ENCODE measurements at places on chromosomes 3 and 15.
A peak's percentile ranks its signal among the peaks of the same experiment; 100 is the strongest.

GRCh38 chr15:69224383-69224782, 63.9 kb downstream of the GLCE start:
- no peak for DNase-seq

DNA sequence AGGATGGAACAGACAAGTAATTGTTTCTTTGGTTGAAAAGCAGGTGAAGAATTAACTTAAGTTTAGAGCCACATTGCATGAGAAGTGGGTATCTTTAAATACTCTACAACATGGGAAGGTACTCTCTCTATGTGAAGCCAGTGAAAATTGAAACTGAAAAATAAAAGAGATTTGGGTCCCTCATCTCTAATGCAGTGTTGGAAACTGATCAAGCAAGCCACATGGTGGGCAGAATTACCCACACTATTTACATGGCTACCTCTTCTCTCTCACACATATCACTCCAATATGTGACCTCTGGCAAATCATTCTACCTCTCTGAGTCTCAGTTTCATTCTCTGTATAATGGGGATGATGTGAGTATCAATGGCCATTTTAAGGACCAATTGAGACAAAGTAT, 339.0 kb downstream of the IL5RA start:
- no peak for DNase-seq

DNA sequence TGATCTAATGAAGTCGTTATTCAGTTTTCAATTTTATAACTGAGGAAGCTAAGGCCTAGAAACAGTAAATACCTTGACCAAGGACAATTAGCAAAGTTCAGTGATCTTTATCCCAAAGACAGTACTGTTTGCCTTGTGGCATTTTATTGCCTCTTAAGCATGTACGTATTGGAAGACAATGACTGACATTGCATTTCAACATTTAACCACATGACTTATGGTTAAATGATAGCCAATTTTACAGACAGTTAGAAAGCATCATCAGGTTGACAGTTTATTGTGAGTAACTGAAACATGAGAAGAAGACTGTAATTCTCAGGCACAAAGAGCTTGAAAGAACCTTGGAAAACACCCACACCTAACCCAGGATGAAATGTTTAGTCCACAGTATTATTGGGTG, 390.8 kb upstream of the ZNF385D start:
- no peak for DNase-seq

- no peak for DNase-seq
Measured at GRCh38 chr3:98513091-98513511, 9.6 kb downstream of the CLDND1 start.

- no peak for DNase-seq
Measured at GRCh38 chr3:53713626-53714025, 132.6 kb downstream of the CHDH start.

GRCh38 chr15:22806664-22807063, 20.2 kb downstream of the NIPA1 start:
- no peak for DNase-seq

GRCh38 chr15:61112231-61112630, 116.9 kb downstream of the RORA start:
- DNase-seq = no peak

- peak; percentile 55 for DNase-seq
Measured at GRCh38 chr3:147361454-147362420, 44.6 kb downstream of the ZIC4 start.

- DNase-seq = no peak
Measured at GRCh38 chr3:27521179-27521871, 37.1 kb upstream of the SLC4A7 start.

GRCh38 chr3:39637807-39638206, 170.3 kb downstream of the MOBP start:
- no peak for DNase-seq

- no peak for DNase-seq
Measured at GRCh38 chr15:79394231-79394630, 37.9 kb upstream of the MINAR1 start.

DNA sequence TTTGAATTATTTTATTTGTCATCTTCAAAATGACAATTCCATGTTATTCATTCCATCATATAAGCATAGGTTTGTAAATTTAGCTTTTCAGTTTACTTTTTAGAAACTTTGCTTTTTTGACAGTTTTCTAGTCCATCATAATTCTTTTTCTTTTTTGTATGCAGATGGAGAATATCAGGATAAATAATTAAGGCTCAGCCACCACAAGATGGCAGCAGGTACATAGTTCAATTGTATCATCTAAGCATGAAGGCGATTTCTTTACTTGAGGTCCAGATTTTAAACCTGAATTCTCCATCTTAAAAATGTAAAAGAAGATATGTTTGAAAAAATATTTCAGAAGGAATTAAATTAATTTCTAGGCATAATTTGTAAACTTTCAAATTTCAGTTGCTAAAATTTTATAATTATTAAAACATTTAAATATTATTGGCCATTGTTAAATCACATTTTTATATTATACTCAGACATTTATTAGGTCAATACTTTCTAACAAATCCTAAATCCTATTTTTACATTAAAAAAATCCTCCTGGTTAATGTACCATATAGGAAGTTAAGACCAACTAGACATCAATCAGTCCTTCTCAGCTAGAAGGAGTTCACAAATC, 15.1 kb downstream of the PLSCR5 start:
- peak; percentile 39 for DNase-seq

- DNase-seq = no peak
Measured at GRCh38 chr15:90563463-90563862, 33.7 kb downstream of the CRTC3 start.

DNA sequence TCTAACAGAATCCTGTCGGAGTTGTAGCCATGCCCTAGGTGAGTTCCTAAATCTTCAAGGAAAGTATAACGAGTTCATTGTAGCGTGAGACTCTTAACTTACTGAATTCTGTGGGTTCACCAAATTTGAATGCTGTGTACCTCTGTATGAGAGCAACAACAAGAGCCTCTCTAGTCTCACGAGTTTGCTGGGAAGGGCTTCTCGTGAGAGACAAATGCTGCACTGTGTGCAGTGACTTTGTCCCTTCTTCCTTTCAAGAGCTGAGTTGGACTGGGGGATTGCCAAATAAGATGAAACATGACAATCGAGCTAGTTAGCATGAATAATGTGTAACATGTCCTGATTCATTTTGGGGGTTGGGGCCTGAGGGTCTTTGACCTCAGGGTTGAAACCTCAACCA, 32.2 kb downstream of the KAT2B start:
- no peak for DNase-seq

DNA sequence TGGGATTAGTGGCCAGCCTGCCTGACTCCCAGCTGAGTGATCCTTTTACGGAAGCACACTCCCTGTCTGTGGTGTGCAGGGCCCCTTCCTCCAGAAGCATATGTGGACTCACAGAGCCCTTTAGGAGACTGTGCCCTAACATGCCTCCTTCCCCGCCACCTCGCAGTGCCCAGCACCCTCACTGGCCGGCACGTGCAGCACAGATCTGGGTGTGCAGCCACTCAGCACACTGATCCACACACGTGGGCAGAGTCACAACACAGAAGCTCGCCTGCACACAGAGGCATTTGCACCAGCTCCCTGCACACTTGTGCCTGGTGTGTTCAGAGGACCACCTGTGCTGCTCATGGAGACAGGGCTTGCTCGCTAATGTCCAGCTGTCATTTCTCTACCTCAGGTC, 23.6 kb upstream of the CSPG4 start:
- no peak for DNase-seq

DNA sequence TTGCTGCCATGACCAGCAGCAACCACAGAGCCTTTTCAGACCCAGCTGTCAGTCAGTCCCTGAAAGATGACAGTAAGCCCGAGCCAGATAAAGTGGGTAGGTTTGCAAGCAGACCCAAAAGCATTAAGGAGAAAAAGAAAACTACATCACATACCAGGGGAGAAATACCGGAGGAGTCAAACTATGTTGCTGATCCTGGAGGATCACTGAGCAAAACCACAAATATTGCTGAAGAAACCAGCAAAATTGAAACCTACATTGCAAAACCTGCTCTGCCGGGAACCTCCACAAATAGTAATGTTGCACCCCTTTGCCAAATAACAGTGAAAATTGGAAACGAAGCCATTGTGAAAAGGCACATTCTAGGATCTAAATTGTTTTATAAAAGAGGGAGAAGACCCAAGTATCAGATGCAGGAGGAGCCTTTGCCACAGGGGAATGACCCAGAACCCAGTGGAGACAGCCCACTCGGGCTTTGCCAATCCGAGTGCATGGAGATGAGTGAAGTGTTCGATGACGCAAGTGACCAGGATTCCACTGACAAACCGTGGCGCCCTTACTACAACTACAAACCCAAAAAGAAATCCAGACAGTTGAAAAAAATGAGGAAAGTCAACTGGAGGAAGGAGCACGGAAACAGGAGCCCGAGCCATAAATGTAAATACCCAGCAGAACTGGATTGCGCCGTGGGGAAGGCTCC, 42.1 kb upstream of the RASA2 start:
- DNase-seq = no peak

- no peak for DNase-seq
Measured at GRCh38 chr3:134328147-134328591, 46.1 kb downstream of the AMOTL2 start.

DNA sequence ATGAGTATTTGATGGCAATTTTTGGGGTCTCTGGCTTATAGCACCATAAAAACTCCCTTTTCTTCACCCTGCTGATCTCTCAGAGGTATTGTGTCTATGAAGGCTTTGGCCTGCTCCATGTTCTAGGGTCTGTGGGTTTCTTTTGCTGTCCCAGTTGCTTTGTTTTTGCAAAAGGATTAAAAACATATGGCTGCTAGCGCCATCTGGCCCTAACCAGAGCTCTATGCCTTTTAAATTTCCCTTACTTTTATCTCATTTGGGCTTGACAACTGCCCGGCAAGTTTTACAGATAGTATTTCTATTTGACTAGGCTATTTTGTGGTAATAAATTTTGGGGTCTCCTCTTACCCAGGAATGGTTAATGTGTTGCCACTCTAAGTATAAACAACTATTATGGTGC, 6.4 kb upstream of the GHRL start:
- DNase-seq = no peak

- no peak for DNase-seq
Measured at GRCh38 chr3:29065211-29065785, 215.6 kb upstream of the RBMS3 start.

DNA sequence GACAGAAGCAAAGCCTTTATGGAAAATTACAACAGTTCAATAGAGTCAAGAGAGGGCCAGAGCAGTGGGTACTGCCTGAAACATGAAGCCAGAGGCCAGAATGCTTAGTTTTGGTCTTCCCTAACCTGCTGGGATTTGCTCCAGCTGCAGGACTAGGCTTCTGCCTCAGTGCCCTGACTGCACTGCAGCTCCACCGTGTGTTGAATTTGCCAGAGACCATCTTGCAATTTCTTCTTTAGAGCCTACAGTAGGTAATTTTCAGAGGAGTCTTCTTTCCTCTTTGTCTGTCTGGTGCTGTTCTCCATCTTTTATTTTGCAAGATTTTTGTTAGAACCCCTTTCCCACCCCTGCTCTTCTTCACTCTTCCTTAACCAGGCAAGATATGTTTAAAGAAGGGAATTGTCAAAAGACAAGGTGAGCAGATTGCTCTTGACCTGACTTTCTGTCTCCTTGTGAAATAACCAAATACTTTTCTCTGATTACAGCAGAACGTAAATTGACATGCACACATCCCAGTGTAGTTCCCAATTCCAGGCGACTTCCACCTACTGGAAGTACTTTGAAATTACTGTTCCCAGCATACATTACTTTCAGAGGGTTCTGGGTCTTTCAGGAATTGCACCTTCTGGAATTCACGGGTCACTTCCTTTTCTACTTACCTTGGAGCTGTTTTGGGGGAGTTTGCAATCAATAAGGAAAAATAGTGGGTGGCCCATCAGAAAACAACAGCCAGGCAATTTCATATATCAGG, 161.2 kb downstream of the MINAR1 start:
- DNase-seq = no peak

DNA sequence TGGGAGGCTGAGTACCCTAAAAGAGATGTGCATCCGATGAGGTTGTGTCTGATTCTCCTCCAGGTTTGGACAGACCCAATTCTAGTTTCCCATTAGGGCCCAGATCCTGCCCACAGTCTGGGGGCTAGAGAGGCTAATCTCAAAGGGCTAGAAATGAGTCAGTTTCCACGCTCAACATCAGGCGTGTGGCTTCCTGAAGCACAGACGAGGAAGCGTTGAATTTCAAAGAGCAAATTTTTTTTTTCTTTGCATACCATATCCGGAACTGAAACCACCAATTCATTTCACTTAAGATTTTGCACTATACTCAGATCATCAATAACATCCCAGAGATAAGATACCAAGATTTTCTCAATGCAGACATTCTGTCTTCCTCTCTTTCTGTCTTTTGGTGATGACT, 173.8 kb upstream of the BCL6 start:
- peak; percentile 83 for DNase-seq

DNA sequence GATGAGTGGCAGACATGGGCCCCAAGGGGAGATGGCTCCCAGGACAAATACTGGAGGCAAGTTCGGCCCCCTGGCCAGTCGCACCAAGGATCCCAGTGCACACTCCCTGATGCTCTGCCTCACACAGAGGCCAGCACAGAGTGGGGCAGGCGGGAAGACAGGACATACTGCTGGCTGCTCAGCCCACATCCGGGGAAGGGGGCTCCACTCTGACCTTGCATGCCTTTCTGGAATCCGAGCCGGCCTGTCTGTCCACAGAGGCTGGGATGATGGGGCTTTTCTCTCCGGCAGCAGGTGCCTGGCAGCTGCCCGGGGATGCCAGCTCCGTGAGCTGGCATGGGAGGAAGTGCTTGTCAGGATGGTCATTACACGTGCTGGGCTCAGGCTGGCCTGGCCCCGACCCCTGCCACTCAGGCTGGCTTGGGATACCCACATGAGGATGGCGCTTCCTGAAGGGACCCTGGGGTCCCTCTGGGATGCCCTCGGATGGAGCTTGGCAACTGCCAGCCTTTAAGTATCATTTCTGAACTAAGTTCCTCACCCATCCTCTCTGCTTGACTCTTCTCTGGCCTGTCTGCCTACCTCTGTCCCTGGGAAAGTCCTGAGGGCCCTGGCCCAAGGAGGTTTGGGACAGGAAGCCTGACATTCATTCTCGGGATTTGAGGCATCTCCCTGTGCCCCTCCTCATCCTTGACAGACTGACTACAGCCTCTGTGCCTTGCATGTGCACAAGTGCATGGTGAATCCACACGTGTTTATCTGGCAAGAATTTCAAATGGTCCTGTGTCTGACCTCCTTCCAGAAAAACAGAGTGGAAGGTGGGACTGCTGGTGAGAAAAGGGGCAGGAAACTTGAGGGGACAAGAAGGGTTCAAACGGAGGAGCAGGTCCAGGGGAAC, 46.5 kb downstream of the EXOG start:
- no peak for DNase-seq

GRCh38 chr3:5250467-5251195, 63.1 kb downstream of the EDEM1 start:
- no peak for DNase-seq

- no peak for DNase-seq
Measured at GRCh38 chr15:76714950-76715349, 190.2 kb downstream of the SCAPER start.

Measured in activated CD8-positive, alpha-beta T cell treated with anti-CD3 and anti-CD28 coated beads, Interleukin-2, amount 10 ng/mL, durations not matched to agents 7 days and 5 days (primary cell).